ENCODE measurements at places on chromosomes 1 and 21. TPM values are rescaled to one million over a fixed set of nuclear protein-coding genes. Genes with fewer than 3 reads are reported as not detected.

DHCR24 gene
- 56.4 TPM for total RNA-seq

GRCh38 chr1:228061411-228062084, 21.0 kb upstream of the ARF1 start:
- no peaks in the 10 kb centered on the region for H3K36me3 ChIP-seq
- DNase-seq: no peak
- H3K4me1 ChIP-seq: peaks cover 10% of the 10 kb centered on the region
- peaks cover 25% of the 10 kb centered on the region for H3K27me3 ChIP-seq
- H3K27ac ChIP-seq: no peak overlapping the region
- no peak overlapping the region for H3K4me3 ChIP-seq

TMEM35B gene
- 47.3 TPM for total RNA-seq

- H3K36me3 ChIP-seq: no peaks in the 10 kb centered on the region
- no peak overlapping the region for H3K4me3 ChIP-seq
- no peaks in the 10 kb centered on the region for H3K4me1 ChIP-seq
- no peak for DNase-seq
Measured at GRCh38 chr1:53639251-53639763, 99.7 kb downstream of the GLIS1 start.

GRCh38 chr1:151142411-151143056, 3.9 kb downstream of the SEMA6C start:
- peaks cover 11% of the 10 kb centered on the region for H3K4me1 ChIP-seq
- no peaks in the 10 kb centered on the region for H3K27me3 ChIP-seq
- H3K4me3 ChIP-seq: no peak overlapping the region
- no peak for DNase-seq

NEGR1 gene
- total RNA-seq: 14.4 TPM

DNA sequence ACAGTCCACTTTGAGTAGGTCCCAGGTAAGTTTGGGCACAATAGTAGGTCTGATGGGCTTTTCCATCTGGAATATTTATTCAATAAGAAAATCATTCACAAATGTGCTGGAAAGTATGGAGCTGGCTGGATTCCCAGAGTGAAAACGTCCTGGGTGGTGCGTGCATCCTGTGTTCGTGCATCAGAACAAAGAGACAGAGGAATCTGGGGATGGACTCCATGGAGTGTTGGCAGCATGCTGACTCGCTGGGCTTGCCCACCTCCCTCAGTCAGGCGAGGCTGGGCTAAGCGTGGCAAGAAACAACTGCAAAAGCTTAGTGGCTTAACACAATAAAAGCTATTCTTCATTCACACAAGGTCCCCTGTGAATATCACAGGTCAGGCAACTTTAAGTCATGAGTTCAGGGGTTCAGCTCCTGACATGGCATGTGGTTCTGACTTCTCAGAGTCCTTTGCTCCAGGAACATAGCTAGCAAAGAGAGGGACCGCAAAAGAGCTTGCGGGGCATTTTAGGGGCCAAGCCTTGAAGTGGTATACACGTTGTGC, 151.6 kb upstream of the ZNF644 start:
- H3K27ac ChIP-seq: no peak overlapping the region
- no peaks in the 10 kb centered on the region for H3K4me1 ChIP-seq
- DNase-seq: no peak
- H3K27me3 ChIP-seq: no peaks in the 10 kb centered on the region
- H3K4me3 ChIP-seq: no peak overlapping the region

OR2L5 gene
- total RNA-seq: not detected

MYOG gene
- total RNA-seq: not detected

LCE3E gene
- not detected for total RNA-seq

WDTC1 gene
- total RNA-seq: 34.6 TPM

DNA sequence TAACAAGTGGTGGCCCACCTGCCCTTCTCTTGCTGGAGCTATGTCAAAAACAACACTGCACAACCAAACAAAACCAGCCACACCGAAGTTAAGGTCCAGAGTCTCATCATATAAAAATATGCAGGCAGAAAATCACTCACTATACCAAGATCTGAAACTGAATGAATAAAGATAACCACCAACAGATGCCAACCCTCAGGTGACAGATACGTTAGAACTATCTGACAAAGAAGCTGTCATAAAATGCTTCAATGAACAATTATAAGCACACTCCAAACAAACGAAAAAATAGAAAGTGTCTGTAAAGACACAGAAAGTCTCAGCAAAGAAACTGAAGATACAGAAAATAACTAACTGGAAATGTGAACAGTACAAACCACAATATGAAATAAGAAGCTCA, 14.0 kb downstream of the ZNF496 start:
- no peaks in the 10 kb centered on the region for H3K4me1 ChIP-seq
- peaks cover 34% of the 10 kb centered on the region for H3K36me3 ChIP-seq
- H3K4me3 ChIP-seq: no peak overlapping the region

DNA sequence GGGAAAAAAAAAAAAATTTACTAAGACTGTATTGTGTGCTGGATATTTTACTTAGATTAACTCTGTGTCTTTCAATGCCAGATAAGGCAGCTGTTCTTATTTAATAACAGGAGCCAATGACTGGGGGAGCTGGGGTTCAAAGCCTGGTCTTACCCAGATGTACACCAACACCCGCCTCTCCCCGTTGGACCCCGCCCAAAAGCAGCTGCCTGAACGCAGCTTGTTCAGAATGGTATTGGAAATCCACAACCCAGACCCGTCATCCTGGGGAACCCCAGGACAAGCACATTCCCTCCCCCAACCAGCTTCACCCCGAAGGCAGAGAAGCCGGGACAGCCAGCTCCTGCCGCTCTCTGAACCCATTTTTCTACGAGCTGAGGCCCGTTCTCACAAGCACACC, 113.6 kb upstream of the TMPRSS2 start:
- H3K27ac ChIP-seq: no peak overlapping the region
- no peak for DNase-seq
